ENCODE measurements at places on chromosomes 6 and 20.
A peak's percentile ranks its signal among the peaks of the same experiment; 100 is the strongest.

DNA sequence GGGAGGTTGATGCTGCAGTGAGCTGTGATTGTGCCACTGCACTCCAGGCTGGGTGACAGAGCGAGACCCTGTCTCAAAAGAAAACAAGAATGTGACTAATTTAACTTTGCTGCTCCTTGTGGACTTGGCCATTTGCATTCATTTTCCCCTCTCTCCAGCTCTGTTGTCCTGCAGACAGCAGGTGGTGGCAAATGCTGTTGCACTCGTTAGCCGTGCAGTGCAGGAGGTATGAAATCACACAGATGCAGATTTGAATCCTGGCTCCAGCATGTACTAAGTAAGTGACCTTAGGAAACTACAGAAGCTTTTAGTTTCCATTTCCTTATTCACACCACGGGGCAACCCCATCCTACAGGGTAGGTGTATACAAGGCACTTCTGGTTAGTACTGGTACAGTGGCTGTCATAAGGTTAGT lies 9.6 kb upstream of the BEND3 start:
- DNase-seq, result no peak

DNA sequence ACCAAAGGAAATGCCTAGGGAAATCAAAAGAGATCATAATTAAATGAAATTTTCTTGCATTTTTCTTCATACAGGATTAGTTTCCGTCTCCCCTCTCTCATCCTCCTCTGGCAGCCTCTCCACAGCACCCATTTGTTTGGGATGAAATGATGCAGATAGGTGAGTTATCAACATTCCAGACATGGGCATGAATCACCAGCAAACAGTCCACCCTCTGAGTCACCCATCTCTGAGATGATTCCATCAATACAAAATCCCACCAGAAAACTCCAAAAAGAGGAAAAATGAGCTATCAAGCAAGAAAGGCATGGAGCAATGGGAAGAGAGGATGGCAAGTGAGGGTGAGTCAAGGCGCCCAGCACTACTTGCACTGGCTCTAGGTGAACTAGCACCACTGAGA lies 11.4 kb downstream of the MC3R start:
- no peak for DNase-seq

DNA sequence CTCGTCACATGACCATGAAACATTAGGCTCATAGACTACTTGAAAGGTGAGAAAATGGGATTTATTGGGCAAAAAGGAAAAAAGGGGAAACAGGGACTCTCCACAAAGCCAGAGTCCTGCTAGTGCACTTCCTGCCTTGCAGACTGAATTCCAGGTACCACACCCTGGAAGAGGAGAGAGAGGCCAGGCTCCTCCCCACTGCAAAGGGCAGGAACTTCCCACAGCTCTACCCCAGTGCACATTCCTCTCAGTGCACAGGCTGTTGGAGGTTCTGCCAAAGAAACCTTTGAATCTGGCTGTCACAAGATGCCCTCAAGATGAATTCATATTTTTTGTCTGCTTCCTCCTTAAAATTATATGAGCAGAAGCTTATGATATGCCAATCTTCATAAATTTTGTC lies 920.4 kb upstream of the GJE1 start:
- no peak for DNase-seq

GRCh38 chr20:50514750-50515149 lies 4.6 kb downstream of the PTPN1 start:
- no peak for DNase-seq

DNA sequence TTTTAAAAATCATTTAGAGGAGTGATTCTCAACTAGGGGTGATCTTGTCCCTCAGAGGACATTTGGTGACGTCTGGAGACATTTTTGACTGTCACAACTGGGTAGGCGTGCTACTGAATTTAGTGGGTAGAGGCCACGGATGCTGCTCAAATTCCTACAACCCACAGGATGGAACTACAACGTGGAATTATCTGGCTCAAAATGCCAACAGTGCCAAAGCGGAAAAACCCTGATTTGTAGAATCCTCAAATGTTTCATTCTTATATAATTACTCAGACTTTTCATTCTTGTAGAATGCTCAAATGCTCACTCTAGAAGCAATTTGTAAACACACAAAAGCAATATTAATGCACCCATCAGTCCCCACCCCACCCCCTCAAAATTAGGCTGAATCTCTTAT lies 229.8 kb downstream of the ZMYND8 start:
- no peak for DNase-seq

DNA sequence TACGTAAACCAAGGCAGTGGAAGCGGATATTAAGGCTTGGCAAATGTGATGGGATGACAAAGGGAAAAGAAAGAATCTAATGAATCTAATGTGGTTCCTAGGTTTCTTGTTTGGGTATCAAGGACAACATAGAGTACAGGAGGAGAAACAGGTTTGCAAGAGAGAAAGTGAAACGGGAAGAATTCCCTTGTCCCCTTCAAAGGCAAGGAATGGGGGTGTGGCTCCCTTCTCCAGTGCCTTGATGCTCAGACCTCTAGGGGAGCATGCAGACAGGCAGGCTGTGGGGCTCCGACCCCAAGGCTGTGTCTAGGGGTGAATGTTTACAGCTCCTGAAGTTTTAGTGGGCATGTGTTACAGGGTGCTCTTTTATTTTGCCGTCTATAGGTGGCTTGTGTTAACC lies 317.5 kb upstream of the HSF2 start:
- no peak for DNase-seq

GRCh38 chr6:111477481-111477938 lies 5.5 kb downstream of the REV3L start:
- no peak for DNase-seq

GRCh38 chr20:57468523-57469417 lies 56.2 kb downstream of the CTCFL start:
- DNase-seq, result no peak

DNA sequence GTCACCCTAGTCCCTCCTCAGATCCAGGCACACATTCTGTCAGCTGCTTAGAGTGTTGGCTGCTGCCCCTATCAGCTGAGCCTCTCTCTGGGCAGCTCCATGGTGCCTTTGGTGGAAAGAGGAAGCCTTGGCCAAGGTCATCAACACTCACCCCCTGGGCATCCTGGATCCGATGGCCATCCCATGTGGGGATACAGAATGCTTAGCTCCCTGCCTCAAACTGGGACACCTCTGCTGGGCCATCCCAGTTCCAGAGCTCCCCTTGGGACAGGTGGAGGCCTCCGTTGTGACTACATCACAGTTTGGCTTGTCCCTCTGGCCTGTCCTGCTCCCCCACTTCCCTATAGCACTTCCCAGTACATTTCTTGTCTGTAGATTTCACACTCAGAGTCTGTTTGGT lies 45.6 kb downstream of the TOX2 start:
- no peak for DNase-seq

GRCh38 chr20:45085289-45085688 lies 15.6 kb downstream of the KCNS1 start:
- DNase-seq, result no peak

DNA sequence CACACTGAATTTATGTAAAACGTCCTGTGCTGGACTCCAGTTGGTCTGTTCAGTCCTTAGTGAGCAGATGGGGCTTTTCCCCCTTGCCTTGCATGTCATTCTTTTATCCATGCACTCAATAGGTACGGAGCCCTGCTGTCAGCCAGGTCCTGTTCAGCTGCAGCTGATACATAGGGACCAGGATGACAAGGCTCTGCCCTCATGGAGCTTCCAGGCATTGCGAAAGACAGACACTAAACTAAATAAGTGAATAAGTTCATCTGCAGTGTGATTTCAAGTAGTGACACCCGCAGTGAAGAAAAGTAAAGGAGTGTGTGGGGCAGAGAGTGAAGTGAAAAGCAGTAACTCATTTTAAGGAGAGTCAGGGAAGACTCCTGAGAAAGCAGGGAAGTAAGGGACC lies 324.2 kb downstream of the NRN1 start:
- no peak for DNase-seq

DNA sequence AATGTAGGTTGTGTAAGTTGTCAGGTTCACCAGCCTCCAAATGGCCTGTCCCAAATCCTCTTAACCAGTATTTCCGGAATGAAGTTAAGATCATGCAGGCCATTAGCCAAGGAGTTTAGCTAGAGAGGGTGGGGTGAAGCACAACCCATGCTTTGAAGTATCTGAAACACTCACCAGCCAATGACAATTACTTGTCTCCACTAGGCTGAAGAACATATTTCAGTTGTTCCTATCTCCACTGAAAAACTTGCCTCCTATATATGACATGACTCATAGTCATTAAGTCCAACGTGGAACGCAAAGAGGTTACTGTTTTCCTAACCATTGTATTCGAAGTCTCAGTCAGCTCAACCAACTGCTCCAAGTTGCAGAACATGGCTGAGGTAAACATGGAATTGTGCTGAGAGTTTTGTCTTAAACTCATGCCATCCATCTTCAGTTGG lies 37.4 kb upstream of the TNFAIP3 start:
- DNase-seq, result no peak

GRCh38 chr6:164855281-164855680 lies 454.1 kb downstream of the C6orf118 start:
- no peak for DNase-seq

DNA sequence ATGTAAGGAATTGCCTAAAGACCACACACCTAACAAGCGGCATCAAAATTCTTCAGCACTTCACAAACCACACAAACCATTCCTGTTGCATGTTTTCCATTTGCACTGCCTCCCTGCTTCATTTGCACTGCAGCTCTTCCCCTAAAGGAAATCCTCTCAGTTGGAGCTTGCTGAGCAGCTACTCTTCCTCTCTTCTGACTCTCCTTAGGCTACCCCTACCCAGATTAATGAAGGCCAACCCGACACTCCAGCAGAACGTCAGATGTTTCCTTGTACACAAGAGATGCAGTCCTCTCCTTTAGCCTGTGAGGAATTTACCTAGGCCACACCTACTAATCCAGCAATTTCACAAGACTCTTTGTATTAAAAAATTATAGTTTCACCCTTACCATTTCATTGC lies 8.1 kb downstream of the BEND6 start:
- DNase-seq, result no peak

DNA sequence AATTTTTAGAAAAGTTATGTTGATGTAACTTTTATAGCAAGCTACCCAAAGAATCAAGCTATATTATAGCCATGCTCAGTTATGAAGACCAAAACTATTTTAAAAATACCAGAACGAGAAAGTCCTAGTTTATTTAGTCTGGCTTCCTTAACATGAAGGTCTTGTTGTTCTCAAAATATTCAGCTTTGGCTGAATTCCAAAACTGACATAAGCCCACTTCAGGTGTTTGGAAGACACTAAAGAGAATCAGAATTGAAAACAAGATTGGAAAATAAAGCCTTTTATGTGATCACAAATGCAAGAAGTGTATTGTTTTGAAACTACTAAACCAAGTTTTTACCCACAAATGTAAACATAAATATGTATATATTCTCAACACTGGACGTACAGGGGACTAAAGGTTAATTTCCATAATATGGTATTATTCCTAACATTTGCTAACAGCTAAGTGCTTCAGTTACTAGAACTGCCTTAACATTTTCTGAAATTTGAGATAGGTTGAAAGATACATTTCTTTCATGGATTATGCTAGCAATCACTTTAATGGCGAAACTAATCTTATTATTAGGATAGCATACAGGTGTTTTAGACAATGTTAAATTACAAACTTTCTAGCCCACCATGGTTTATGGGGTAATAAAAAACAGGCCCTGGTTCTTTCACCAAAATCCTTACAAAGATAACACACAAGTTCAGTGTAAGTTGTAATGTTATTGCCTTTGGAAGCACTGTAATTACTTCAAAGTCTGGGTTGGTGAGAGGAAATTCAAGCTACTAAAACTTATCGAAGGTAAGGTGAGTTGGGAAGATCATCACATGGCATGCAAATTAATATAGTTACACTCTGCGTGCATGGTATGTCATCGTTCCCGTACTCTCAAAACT lies 1.6 kb downstream of the MAP3K5 start:
- peak; percentile 38 for DNase-seq

- DNase-seq, result no peak
Observed at GRCh38 chr6:4967301-4968030, 36.4 kb downstream of the RPP40 start.

DNA sequence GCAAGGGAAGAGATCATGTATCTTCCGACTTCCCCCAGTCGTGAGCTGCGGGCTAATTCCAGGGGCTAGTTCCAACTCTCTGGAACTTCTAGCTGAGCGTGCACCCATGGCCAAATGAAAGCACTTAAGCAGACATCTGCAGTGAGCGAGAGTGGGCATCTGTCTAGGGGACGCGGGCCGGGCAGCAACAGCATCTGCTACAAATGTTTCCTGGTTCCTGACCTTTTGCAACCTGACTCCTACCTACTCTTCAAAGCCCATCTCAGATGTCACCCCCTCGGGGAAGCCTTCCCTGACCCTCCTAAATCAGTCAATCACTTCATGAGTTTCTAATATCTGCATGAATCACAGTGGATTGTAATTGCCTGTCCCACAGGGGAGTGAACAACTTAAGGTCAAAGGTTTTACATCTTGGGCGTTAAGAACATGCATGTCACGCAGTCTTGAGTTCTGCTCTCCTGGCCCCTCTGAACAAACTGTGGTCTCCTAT lies 141.9 kb downstream of the CEBPB start:
- DNase-seq, result no peak

DNA sequence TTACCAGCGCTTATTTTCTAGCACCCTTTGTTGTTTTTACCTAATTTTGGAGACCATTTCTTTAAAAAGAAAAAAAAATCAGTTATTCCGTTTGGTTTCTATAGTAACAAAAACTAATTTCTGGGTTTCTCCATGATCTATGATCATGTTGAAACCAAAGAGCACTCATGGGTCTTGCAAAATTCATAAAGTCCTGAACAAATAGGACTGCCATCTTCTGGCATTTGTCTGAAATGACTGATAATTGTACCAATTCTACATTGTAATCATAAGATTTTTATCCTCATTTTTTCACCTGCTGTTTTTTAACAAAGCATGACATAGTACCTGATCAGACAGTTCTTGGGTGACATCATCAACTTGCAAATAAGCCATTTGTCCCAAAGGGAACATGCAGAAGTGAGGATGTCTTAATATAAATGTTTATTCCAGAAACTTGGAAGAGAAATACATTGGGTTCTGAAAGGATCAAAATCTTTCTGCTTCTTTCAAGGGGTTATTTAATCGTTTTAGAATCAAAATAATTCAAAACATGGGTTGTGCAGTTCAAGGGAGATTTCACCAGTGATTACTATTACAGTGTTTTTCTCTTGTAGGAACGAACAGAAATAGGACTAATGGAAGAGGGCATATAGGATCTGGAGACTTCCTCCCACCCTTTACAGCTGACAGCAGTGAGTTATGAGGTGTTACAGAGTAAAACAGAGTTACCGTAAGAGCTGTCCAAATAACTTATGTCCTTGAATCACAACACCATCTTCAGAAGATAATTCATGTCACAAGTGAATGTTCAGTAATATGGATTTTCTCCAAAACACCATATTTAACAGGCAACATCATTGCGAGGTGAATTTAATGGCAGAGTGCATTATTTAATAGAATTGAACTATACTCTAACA lies 87.1 kb upstream of the GJE1 start:
- DNase-seq, result no peak

- no peak for DNase-seq
Observed at GRCh38 chr6:42025845-42026243, 24.5 kb upstream of the TAF8 start.

Measured in NCI-H345 (cell line).